CD4-positive, alpha-beta T cell treated with Interleukin-6 at 100 ng/mL for 8 hours (primary cell): ENCODE measurements at places on chromosomes 5 and 9.

- DNase-seq, result no peak
These were observed 94.0 kb upstream of the SH3GL2 start for GRCh38 chr9:17484906-17485305.

DNA sequence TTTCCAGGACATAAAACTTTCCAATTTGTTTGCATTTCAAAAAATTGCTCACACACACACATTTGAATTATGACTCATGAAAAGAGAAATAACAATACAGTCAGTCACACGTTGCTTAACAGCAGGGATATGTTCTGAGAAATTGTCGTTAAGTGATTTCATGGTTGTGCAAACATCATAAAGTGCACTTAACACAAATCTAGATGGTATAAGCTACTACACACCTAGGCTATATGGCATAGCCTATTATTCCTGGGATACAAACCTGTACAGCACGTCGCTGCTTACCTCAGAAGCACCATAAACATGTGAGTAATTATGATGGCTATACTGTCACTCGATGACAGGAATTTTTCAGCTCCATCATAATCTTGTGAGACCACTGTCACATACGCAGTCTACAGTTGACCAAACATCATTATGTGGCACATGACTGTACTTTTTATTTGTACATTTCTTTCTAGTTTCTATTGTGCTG lies 378.2 kb downstream of the ACTL7B start:
- DNase-seq, result no peak

DNA sequence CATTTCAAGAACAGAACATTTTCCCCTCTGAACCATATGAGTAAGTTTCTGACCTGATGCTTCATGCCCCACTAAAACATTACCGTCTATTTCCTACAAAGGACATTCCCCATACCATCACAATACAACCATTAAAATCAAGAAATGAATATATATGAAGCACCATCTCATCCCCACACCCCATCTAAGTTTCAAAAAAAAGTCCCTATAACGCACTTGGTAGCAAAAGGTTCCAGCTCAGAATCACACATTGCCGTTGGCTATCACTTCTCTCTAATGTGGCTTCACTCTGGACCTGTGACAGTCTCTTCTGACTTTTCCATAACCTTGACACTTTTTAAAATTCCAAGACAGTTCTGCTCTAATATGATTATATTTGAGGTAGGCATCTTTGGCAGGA lies 5.9 kb downstream of the EMB start:
- no peak for DNase-seq

DNA sequence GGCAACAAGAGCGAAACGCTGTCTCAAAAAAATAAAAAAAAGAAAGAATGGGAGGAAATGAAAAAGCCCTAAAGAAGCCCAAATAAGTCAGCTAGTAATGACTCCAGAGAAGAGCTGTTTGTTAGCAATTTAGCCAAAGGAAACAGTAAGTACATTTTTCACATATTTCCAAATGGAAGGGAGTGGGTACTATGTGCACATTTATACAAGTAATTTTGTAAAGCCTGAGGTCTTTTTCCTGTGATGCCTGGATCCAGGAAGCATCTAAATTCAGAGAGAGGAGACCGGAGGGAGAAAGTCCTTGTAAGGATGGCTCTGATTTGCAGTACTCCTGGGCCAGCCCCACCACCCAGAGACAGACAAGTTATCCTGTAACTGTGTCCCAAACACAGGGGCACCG lies 14.7 kb downstream of the FBP1 start:
- no peak for DNase-seq

GRCh38 chr5:62093976-62094375 lies 212.0 kb upstream of the KIF2A start:
- no peak for DNase-seq

DNA sequence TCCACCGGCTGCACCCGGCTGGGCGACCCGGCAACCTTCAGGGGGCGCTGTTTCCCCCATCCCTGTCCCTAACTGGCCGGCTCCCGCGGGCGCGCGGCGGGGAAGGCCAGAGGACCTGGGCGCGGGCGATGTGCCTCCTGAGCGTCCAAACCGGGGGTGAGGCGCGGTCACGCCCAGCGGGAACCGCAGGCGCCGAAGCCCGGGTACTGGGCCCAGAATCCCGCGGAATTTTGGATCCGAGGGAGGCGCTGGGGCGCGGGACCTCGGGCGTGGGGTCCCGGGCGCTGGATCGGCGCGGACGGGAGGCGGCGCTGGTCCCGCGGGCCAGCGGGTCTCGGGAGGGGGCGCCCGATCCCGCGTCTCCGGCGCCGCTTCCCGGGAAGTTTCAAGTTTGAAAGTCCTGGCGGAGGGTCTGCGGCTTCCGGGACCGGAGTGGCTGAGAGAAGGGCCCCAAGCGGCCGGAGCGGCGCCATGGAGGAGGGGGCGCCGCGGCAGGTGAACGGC lies at the start of gene PKN3:
TSS of gene PKN3 (plus strand) at position 59 of the 504 bp plus-strand sequence. CDS start at position 472, 413 bp downstream.
- peak; percentile 74 for DNase-seq

- DNase-seq, result no peak
These were observed 23.8 kb downstream of the SHC3 start for GRCh38 chr9:89154651-89155336.

GRCh38 chr9:137649553-137649952 lies 30.7 kb downstream of the EHMT1 start:
- no peak for DNase-seq

GRCh38 chr5:55102348-55102747 lies at the start of gene GZMA:
GZMA (plus strand) TSS chr5:55102646; CDS start chr5:55102683, 37 bp downstream.
- DNase-seq, result peak; percentile 56

GRCh38 chr5:59299006-59299405 lies 594.5 kb downstream of the PDE4D start:
- no peak for DNase-seq

GRCh38 chr5:36396640-36397039 lies 94.9 kb upstream of the RANBP3L start:
- DNase-seq, result no peak

- DNase-seq, result peak; percentile 46
These were observed 64.6 kb downstream of the SH3TC2 start for GRCh38 chr5:148998174-148998797.

DNA sequence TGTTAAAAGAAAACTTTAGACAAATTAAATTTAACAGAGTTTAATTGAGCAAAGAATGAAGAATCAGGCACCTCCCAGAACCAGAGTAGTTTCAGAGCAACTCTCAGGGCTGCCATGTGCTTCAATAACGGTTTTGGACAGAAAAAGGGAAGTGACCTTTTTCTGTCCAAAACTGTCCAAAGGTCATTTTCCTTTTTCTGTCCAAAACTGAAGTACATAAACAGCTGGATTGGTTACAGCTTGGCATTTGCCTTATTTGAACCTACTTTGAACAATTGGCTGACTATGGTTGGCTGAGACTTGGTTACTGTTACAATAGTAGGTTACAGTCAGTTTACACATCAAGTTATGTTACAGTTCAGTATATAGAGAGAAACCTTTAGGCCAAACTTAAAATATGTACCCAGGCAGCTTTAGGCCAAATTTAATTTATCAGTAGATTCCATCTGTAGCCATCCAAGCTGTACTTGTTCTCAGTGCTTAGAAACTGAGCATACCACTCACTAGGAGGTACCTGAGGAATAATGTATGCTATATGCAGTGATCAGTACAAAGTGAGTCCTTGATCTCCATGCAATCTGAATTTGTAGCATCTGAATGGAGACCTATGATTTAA lies 44.0 kb downstream of the C9orf85 start:
- no peak for DNase-seq

DNA sequence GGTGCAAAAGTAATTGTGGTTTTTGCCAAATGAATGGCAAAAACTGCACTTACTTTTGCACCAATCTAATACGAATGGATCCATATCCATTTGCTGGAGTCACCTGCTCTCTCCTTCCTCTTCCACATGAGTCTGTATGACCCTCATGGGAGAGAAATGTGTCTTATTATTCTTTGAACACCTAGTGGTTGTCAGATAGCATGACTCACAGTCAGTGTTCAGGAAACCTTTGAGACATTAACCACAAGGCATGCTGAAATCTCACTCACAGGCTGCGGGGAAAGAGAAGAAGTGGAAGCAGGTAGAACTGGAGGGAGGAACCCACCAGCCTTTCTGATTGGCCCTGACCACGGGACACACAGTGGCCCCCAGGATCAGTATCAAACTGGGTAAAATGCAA lies 222.8 kb upstream of the KLF4 start:
- no peak for DNase-seq

- no peak for DNase-seq
These were observed 209.1 kb downstream of the TARS1 start for GRCh38 chr5:33649549-33650482.

GRCh38 chr9:111356481-111357244 lies 26.6 kb upstream of the OR2K2 start:
- DNase-seq, result no peak

- DNase-seq, result no peak
These were observed 216.8 kb upstream of the OTULINL start for GRCh38 chr5:14364576-14365472.

- DNase-seq, result peak; percentile 69
These were observed 25.7 kb downstream of the UTP15 start for GRCh38 chr5:73591102-73591695.
